ENCODE measurements at places on chromosomes 2 and 18. TPM values are rescaled to one million over a fixed set of nuclear protein-coding genes. Genes with fewer than 3 reads are reported as not detected.

Gene FBXO48
- total RNA-seq = 1.3 TPM

GRCh38 chr2:166117491-166117890 is 10.3 kb downstream of the SCN1A start:
- no peak for DNase-seq

DNA sequence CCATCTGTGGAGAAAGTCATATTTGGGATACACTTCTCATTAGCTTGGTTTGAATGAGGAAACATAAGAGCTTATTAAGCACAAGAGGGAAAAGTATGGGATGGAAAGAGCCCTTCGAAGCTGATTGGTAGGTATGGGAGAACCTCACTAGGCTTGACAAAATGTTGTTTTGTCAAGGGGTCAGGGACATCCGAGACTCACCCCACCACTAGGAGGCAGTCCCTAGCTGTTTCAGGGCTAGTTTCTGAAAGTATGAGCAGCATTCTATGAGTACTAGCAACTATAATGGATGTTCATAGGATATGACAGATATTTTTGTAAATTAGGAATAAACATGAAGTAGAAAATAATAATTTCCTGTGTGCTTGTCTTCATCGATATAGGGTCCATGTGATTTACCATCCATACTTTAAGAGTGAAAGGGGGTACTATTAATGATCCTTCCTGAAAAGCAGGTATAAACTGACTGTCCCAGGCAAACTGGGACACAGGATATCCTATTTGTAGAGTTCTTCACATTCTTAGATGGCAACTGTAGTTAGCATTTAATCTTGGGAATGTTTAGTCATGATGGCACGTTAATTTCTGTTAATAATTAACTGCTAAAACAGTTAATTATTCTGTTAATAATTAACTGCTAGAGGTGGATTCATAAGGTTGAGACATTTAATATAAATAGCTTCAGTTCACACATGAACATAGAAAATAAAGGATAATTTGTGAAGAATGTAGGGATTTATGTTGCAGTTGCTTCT is 28.4 kb downstream of the OTX1 start:
- DNase-seq = no peak

Gene UGT1A7
- 4.1 TPM for total RNA-seq

DNA sequence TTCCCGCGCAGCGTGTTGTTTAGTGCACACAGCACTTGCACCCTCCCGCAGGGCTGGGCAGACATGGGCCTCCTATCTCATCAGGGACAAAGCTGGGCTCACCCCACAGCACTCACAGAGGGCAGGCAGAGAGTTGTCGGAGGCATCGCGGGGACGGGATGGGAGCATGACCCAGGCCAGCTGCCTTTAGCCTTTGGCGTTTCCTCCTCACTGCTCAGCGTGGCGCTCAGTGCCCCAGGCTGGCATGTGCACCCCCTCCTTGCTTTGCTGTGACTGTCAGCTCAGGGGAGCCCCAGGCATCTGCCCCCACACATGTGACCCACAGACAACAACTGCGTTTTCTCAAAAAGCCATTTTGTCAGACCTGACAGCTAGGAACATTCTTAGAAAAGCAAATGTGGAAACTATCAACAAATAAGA is 101.1 kb downstream of the RNF144A start:
- DNase-seq = no peak

DNA sequence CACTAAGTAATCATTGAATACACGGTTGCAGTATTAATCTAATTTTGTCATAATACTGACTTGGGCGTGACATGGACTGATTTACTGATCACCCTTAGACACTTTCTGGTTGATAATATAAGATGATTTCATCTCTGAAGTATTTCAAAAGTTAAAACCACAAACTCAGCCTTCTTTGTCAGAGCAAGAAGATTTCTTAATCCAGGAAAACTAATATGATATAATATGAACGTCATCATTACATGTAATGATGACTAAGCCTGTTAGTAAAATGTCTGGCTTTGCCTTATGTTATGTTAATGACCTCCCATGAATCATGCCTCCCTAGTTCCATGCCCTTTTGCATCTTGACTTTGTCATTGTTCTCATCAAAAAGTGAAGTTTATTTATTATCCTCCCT is 1325.0 kb upstream of the CDH2 start:
- no peak for DNase-seq

GRCh38 chr2:45836740-45837139 is 185.3 kb downstream of the PRKCE start:
- DNase-seq = no peak

DNA sequence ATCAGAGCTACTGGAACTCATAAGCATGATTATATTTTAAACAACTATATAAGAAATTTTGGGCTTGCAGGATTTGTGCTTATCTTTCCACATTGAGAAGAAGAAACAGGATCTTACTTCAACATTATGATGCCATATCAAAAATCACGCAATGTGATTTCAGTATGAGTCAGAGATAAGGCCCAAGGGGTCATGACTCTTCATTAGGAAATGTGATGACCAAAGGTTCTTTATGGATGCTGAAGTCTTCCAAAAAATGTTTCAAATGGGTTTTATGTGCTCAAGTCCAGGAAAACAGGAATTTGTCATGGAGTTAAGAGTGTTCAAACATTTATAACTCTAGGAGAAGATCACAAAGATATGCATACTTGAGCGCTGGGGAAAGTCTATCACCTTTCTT is 7.8 kb upstream of the SERPINB2 start:
- no peak for DNase-seq

Gene ANTXR1
- 2.2 TPM for total RNA-seq

DNA sequence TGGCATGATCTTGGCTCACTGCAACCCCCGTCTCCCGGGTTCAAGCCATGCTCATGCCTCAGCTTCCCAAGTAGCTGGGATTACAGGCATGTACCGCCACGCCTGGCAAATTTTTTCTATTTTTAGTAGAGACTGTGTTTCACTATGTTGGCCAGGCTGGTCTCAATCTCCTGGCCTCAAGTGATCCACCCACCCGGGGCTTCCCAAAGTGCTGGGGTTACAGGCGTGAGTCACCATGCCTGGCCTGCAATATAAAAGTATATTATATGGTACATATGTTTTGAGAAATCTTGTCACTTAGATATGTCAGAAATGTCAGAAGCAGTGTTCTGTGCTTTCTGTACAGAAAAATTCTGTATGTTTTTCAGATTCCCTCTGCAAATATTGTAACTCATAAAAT is 19.2 kb upstream of the XPO1 start:
- no peak for DNase-seq

- no peak for DNase-seq
Observed at GRCh38 chr2:47048801-47049480, 106.2 kb downstream of the STPG4 start.

GRCh38 chr2:2083113-2083758 is 247.8 kb downstream of the MYT1L start:
- no peak for DNase-seq

DNA sequence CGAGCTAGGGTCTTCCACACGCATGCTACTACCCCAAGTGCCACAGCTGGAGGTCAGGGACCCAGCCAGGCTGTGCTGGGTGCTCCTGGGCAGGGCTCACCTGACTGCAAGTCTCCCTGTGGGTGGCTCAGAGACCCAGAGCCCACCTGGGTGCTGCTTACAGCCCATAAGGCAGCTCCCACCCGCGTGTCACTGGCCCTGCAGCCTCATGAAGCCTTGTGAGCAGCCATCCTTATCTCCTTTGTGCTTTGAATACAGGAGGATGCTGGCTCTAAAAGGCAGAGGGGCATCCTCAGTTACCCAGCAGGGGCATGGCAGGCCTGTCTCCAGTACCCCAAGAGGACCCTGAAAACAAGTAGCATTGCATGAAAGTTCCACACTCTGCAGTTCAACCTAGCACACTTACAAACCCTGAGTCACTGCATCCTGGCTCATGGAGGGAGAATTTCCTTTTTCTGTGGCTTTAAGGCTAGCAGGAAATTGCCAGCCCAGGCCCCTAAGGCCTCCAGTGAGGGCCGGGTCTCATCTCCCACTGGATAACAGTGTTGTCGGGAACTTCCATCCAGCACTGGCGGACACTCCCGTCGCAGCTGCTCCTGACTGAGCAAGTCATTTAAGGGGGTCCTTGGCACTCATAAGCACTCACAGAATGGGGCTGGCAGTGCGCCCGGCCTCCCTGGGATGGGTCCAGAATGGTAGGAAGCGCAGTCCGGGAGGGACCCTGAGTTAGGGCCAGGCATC is 137.1 kb downstream of the RPIA start:
- DNase-seq = no peak

- DNase-seq = no peak
Observed at GRCh38 chr18:50742952-50743351, 76.9 kb downstream of the MRO start.

DNA sequence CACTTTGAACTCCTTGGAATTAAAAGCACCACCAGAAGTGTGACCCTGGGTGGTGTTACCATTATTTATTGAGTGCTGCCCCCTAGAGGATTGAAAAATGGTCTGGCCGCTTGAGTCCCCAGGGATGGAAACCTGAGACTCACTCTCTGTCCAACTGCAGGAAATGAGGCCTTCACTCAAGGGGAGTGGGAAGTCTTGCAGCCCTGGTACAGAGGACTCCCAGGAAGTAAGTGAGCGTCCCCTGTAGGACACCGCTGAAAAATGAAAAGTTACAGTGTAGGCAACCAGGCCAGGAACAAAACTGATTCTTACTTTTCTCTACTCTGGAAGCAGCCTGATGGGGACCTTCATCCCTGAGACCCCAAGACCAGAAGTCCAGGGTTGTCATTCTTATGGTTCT is 2.2 kb upstream of the NRP2 start:
- no peak for DNase-seq

GRCh38 chr18:62388855-62389760 is 64.0 kb downstream of the TNFRSF11A start:
- no peak for DNase-seq

DNA sequence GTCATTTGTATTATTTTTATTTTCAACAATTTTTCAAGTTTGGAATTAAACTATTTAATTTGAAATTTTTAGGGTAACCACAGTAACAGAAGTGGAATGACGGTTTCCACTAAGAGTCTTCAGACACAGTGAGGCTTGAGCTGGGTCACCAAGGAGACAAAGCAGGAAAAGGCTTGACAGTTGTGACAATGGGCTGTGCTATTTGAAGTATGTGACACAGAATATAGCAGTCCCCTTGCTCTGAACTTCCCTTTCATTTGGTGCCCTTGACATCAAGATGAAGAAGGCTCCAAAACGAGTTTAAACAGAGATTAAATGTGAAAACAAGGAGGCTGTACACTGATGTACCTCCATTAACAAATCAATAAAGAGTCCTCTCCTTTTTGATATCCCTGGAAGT is 265.4 kb upstream of the DLGAP1 start:
- DNase-seq = no peak

DNA sequence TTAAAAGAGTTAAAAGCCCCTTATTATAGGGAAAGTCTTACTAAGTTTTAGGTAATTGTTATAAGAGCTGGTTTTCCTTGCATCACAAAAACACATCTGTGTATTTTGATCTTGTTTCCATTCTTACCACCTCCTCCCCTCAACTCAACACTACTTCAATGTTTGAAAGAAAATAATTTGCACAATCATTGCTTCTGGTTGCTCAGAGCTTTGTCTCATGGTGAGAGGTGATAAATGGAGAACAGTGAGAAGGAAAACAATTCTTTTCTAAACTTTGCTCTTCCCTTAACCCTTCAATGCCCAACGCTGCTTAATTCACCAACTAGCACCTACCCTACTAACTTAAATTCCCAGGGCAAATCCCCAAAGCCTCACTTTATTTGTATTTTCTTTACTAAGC is 268.1 kb upstream of the LINC00305 start:
- DNase-seq = no peak

Gene AMER3
- total RNA-seq = not detected

DNA sequence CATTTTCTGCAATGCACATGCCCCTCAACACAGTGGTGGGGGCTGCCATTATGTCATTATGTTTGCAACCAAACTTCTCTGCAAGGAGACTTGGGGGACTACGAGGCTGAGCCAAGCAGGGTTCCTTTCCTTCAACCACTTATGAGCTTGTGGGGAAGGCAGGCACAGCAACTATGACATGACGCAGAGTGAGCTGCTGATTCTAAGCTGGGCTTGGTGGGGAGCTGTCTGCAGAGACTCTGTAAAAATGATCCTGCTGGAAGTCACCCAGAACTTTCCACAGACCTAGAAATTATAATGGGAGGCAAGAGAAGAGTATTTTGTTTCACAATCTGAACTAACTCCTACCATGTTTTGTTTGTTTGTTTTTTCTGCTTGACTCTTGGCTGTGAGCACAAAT is 55.6 kb downstream of the INPP5D start:
- no peak for DNase-seq

DNA sequence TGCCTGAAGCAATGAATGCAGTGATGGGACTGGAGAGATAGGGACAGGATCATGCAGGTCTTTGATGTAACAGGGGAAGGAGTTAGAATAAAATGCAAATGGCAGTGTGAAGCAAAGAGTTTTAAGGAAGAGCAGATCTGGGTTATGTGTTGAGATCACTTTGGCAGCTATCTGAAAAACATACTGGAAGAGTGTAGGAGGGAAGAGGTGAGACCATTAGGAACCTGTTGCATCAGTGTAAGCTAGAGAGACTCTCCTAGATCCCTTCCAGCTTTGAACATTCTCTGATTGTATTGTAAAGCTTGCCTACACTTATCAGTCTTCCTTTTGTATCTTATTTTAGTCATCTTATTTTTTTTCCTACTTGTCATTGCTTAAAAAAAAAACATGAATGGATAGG is 10.5 kb downstream of the ACVR2A start:
- no peak for DNase-seq

Gene MAP4K3
- total RNA-seq = 12.8 TPM

- no peak for DNase-seq
Observed at GRCh38 chr2:171086352-171087290, 74.1 kb downstream of the TLK1 start.

- DNase-seq = no peak
Observed at GRCh38 chr2:49811502-49811901, 657.2 kb upstream of the FSHR start.

DNA sequence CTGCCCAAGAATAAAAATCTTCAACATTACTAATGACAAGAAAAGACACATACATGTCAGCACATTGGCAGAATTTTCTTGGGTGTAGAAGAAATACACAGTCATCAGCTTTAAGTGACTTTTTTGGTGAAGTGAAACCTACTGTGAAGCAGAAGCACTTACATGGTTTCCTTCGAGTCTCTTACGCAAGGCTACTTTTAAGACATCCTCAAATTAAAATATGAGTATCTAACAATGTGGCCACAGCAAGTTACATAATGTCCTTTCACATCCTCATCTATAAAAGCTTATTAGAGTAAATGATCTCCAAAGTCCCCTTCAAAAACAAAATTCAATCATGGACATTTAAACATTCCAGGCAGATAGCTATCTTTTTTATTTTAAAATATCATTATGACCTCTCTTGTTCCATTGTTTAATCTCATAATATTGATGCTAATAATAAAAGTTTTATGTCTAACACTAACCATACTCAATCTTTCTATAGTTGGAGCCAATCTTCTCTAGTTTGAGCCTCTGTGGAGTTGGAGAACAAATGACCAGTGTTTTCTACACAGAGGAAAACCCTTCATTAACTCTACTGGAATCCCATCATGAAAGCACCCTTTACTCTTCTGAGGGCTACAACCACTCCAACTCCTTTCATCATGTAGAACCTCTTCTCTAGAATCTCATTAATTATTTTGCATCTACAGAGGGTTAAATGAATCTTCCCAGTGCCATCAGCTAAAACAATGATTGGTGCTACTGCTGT is 182.2 kb upstream of the ZFP36L2 start:
- no peak for DNase-seq

Gene CROCC2
- 0.05 TPM for total RNA-seq
